ENCODE measurements at places on chromosomes 6 and 20.
A peak's percentile ranks its signal among the peaks of the same experiment; 100 is the strongest.

- DNase-seq: no peak
These were observed 12.0 kb upstream of the THBS2 start for GRCh38 chr6:169265486-169266131.

GRCh38 chr6:167409694-167410093 is 84.8 kb downstream of the TTLL2 start:
- no peak for DNase-seq

DNA sequence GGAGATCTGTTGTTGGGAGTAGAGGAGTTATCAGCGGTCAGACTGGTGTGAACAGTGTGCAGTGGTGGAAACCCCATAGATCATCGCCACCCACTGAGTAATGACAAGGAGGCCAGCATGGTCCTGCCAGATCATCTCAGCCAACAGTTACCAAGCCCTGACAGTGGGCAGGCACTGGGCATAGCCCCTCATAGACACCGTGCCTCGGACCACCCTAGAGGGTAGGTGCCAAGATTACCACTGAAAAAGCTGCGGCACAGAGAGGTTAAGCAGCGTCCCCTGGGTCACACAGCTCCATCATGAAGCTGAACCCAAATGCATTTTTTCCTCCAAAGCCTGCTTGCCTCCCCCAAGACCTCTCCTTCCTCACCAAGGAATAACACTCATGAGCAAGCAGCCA is 21.5 kb upstream of the BMP7 start:
- no peak for DNase-seq

DNA sequence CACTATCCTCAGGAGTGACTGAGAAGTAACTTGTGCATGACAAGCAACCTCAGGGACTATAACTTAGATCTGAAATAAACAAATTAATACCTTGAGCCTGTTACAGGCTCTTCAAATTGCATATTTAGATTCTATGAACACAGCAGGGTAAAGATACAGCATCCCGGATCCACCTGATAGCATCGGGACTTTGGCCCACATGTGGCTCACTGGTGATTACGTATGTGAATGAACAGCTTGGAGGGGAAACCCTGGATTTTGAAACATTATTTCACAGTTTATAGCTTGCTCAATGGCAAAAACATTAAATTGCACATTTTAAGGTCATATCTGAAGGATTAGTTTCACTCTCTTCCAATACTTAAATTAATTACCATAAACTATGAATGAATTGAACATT is 133.2 kb downstream of the KHDRBS2 start:
- DNase-seq: no peak

- no peak for DNase-seq
These were observed 164.0 kb downstream of the PDE7B start for GRCh38 chr6:136015531-136015930.

DNA sequence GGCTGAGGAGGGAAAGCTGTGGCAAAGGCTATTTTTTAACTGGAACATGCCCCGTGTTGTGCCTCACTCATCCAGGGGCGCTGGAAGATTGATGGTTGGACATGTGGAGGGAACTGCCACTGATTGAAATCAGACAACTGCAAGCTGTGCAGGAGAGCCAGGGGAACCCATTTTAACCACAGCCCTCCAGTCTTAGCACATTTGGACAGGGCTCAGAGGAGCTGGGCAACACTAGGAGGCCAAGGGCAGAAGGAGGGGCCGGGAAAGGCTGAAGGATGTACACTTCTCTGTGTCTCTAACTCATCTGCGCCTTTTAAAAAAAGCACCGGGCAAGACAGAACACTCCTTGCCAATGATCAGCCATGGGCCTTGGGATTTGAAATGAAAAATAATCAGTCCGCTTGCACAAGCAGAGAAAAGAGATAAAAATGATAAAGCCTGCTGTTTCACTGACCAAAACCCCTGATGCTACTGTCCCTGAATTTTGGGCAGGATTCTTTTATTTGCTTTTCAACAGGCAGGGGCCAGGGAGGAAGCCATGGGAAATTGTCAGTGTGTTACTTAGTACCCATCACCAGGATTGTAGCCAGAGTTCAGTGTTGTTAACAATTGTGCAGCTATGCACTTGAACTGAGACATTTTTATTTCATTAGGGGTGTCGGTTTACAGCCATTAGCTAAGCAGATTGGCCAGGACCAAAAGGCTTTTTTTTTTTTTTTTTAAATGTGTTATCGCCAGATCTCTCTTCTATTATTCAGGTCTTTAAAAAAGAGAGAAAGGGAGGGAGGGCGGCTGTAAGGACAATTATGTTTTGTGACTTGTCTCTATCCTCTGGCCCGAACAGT is 109.3 kb upstream of the EYA4 start:
- peak; percentile 81 for DNase-seq

DNA sequence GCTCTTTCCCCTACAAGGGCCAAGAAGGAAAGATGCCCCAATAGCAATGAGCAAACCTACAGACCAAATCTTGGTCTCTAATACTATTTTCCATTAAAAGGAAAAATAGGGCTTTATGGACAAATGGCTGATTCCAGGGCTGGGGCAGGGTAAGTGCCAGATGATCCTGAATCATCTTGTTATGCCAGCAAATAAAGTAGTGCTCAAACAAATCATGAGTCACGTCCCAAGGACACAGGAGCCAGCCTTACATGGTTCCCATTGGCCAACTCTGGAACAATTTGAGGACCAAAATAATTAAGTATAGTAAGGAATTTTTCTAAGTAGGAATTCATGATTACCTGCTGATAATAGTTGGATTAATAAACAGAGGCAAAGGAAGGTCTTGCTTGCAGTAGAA is 53.2 kb upstream of the NKX2-4 start:
- no peak for DNase-seq

GRCh38 chr6:142945049-142945445 is at the start of gene HIVEP2:
Gene HIVEP2, minus strand, starts transcription at chr6:142945176. Its CDS starts 170,438 bp downstream, at chr6:142774738.
- DNase-seq: peak; percentile 19

- no peak for DNase-seq
These were observed 30.9 kb upstream of the ASXL1 start for GRCh38 chr20:32327087-32327681.

DNA sequence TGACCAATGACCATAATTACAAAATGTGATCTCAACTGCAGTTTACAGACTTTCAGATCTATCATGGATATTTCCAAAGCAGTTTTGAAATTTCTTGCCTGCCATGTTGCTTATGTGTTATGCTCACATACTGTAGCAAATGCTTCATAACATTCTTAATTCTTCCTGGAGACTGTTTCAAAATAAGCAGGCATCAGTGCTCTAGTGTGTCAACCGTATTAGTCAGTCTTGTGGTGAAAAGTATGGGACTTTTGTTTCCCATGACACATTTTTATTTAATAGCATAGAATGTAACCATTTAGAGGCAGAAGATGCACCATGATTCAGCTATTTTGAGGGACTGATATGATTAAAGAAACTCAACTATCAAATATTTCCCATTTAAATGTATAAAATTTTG is 1.7 kb downstream of the POPDC3 start:
- DNase-seq: no peak

GRCh38 chr6:19181211-19181610 is 656.0 kb upstream of the ID4 start:
- DNase-seq: no peak

DNA sequence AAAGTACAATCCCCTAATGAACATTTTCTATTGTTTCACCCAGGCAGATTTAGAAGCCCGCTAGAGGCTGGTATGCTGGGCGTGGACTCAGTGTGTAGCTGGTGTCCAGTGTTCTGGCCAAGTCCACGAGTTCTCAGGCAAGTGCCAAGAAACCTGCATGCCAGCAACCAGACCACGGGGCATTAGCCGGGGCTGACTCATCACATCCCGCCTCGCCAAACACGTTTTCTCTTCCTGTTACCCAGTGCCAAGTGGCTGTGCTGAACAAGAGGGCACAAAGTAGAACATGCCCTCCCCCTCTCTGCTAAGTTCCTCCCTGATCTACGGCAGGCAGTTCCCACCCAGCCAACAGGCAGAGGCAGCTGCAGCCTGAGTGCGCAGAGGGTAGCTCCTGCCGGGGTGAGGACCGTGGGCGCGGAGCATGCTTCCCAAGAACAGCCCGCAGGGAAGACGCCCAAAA is 29.6 kb downstream of the RAMACL start:
- DNase-seq: no peak

- no peak for DNase-seq
These were observed 79.6 kb downstream of the RSPH3 start for GRCh38 chr6:158920311-158920905.

- peak; percentile 89 for DNase-seq
These were observed 144.6 kb upstream of the TMEM170B start for GRCh38 chr6:11392778-11393507.

DNA sequence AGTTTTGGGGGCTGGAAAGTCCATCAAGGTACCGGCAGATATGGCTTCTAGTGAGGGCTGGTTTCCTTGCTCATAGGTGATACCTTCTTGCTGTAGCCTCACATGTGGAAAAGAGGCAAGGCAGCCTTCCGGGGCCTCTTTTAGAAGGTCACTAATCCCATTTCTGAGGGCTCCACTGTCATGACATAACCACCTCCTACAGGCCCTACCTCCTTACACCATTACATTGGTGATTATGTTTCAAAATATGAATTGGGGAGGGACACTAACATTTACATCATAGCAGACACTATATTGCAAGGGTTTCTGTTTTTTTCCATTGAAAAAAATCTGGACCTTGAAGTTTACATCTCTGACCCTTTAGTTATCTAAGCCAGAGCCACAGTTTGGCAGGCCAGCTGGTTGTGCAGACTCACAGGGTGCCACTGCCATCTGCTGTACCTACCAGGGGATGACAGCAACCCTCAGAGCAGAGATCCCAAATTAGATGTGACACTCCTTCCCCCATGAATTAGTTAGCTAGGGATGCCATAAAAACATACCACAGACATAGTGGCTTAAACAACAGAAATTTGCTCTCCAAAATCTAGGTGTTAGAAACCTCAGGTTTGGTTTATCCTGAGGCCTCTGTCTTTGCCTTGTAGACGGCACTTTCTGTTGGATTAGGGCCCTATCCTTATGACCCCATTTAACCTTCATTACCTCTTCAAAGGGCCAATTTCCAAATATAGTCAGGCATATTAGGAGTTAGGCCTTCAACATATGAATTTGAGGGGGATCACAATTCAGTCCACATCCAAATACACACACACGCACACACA is 166.4 kb upstream of the RNF217 start:
- peak; percentile 24 for DNase-seq

Measured in NCI-H748 treated with DMSO at 0.1 percent for 48 hours (cell line).